ENCODE measurements at places on chromosomes 5 and 9.

DNA sequence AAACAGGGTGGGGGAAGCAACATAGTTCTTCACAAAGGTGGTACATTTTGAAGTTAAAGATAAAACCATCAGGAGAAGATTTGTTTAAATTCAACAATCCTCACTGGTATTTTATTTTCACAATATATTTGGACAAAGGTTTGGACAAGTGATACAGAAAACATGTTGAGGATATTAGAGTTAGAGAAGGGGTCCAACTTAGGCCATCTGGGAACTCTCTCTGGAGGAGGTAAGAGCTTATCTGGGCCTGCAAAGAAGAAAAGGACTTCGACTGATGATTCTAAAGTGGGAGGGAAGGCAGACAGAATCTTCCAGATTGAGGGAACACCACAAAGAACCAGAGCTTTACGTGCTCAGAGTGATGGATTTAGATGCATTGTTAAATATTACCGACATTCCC lies 58.5 kb downstream of the SGCD start:
- no peaks in the 10 kb centered on the region for H3K36me3 ChIP-seq
- DNase-seq, result no peak
- no peak overlapping the region for H3K27ac ChIP-seq
- H3K27me3 ChIP-seq, result no peaks in the 10 kb centered on the region
- H3K4me3 ChIP-seq, result no peak overlapping the region

DNA sequence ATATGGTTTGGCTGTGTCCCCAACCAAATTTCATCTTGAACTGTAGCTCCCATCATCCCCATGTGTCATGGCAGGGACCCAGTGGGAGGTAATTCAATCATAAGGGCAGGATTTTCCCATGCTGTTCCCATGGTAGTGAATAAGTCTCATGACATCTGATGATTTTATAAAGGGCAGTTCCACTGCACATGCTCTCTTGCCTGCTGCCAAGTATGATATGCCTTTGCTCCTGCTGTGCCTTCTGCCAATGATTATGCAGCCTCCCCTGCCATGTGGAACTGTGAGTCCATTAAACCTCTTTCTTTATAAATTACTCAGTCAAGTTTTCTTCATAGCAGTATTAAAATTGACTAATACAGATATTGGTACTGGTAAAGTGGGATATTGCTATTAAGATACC lies 42.4 kb downstream of the MARCHF11 start:
- no peak for DNase-seq
- no peak overlapping the region for H3K4me3 ChIP-seq
- H3K27me3 ChIP-seq, result no peaks in the 10 kb centered on the region
- H3K4me1 ChIP-seq, result peaks cover 7% of the 10 kb centered on the region

- no peaks in the 10 kb centered on the region for H3K27me3 ChIP-seq
- no peak overlapping the region for H3K4me3 ChIP-seq
- DNase-seq, result no peak
- no peaks in the 10 kb centered on the region for H3K4me1 ChIP-seq
- peaks cover 99% of the 10 kb centered on the region for H3K36me3 ChIP-seq
Observed at GRCh38 chr5:98865690-98866089, 63.1 kb downstream of the CHD1 start.

- H3K27ac ChIP-seq, result no peak overlapping the region
- H3K4me3 ChIP-seq, result peak overlapping the region; percentile 90
- H3K4me1 ChIP-seq, result no peaks in the 10 kb centered on the region
Observed at GRCh38 chr5:115170134-115170928, 623 bp upstream of the TRIM36 start.

- no peak overlapping the region for H3K4me3 ChIP-seq
- no peaks in the 10 kb centered on the region for H3K36me3 ChIP-seq
- H3K4me1 ChIP-seq, result no peaks in the 10 kb centered on the region
- no peak overlapping the region for H3K27ac ChIP-seq
Observed at GRCh38 chr9:32291370-32291769, 93.1 kb upstream of the ACO1 start.

DNA sequence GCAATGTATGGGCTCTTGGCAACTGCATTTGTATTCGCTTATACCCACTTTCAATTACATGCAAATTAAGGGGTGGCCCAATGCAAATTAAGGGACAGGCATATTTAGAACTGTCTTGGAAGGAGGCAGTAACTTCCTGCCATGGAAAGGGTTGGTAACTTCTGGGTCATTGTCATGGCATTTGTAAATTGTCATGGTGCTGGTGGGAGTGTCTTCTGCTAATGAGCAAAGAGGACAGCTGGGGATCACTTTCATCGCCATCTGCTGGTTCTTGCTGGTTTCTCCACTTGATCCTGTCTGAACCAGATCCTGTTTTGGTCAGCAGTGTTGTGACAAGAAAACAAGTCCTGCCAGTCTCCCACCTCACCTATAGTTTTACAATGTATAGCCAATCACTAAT lies 23.3 kb upstream of the UGT3A2 start:
- H3K4me1 ChIP-seq, result no peaks in the 10 kb centered on the region
- DNase-seq, result no peak
- H3K4me3 ChIP-seq, result no peak overlapping the region

DNA sequence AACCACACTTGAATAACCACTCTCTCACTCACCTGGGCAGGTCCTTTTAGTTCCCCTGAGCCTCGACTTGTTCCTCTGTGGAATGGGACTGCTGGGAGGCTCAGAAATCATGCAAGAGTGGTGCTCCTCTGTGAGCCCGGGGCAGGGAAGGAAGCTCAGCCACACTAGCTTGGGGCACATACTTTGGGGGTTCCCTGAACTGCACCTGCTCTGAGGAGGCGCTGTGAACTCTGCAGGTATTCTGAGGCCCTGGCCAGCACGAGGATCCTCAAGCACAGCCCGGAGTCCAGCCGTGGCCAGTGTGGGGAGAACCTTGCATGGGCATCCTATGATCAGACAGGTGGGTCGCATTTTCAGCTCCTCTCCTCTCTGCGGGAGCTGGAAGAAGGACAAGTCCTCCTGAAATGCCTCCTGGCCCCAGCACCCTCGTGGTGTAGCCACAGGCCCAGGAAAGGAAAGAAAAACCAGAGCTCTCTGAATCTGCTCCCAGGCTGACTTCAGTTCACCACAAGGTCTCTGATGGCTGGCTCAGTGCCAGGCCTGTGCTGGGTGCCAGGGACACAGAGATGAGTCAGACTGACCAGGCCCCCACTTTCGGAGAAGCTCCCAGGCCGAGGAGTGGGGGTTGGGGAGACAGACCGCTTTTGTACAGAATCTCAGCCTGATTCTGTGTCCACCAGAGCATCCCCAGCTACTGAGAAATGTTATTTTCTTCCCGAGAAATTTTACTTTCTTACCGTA lies 11.9 kb downstream of the GLIPR2 start:
- DNase-seq, result peak; percentile 90
- peak overlapping the region; percentile 26 for H3K27ac ChIP-seq
- peaks cover 100% of the 10 kb centered on the region for H3K4me1 ChIP-seq
- no peaks in the 10 kb centered on the region for H3K27me3 ChIP-seq

GRCh38 chr9:133657120-133657661 lies 21.0 kb downstream of the DBH start:
- peaks cover 11% of the 10 kb centered on the region for H3K27me3 ChIP-seq
- no peak overlapping the region for H3K4me3 ChIP-seq
- no peak overlapping the region for H3K27ac ChIP-seq
- no peak for DNase-seq

- DNase-seq, result no peak
- peak overlapping the region; percentile 12 for H3K4me3 ChIP-seq
- H3K4me1 ChIP-seq, result no peaks in the 10 kb centered on the region
- H3K27ac ChIP-seq, result peak overlapping the region; percentile 10
Observed at GRCh38 chr5:90020575-90021538, 388.7 kb downstream of the CETN3 start.

DNA sequence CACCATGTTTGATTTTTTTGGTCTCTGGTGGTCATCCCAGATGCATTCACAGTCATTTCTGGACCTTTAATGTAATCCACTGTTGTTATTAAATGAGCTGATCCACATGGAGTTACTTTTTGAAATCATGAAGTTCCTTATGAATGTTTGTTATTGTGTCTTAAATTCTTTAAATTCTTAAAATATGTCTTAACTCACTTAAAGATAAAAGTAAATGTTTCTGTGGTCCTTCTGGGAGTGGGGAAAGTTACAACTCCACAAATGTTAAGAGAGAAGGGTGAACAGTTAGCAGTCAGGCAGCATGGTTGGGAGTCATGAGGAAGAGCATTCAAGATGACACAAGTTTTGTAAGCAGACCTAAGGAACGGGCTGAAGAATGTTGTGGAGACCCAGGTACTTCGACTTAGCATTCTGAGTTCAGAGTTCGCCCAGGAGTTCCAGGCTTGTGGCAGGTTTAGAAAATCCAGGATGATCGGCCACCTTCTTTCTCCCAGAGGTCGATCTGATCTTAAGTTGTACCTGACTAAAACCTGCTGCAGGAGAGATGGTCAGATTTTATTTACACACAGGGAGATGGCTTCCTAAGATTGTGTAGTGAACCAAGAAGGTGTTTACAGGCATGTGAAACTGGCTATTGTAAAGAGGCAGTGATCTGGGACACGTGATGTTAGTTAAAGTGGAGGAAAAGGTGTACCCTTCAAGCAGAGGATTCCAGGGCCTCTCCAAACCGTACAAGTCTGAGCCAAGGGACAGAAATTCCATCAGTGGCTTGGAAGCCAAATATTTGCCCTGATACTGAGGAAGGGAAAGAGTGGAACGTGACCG lies 17.2 kb downstream of the SLC1A1 start:
- no peaks in the 10 kb centered on the region for H3K4me1 ChIP-seq
- H3K36me3 ChIP-seq, result no peaks in the 10 kb centered on the region
- no peak overlapping the region for H3K27ac ChIP-seq
- no peak overlapping the region for H3K4me3 ChIP-seq
- no peaks in the 10 kb centered on the region for H3K27me3 ChIP-seq

DNA sequence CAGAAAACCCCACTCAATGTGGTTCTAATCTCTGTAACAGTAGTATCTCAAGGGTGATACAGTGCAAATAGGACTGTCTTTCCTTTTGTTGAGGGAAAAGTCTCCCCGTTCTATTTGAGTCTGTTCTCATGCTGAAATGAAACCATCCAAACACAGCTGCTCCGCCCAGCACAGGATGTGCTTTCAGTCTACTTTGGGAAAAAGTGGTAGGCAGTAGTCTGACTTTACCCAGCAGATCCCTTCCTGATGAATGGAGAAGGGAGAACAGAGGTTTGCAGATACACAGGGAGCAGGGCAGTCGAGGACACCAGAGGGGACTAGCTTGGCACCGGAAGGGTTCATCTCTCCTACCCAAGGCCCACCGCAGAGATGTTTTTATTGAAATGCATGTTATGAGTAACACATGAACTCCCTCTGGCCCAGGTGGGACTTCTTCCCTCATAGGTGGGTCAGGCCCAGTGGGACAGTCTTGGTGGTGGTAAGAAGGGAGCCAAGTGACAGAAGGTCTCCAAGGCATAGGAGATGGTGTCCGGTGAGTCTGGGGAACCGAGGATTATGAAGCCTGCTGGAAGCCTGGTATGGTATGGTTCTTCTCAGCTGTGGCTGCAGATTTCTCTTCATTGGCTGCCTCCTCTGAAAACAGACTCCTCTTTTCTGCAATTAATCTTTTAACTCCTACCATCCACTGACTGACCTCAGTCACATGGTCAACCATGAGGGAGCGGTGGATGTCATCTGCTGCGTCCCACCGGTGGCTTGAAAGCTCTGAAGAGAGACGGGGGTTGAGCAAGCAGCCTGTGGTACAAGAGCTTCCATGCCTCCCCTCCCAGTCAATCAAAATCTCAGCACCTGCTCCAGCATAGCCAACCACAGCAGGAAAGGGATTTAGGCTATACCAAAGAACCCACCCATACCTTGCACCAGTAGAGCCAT lies 3.0 kb downstream of the EIF4EBP3 start:
- H3K27me3 ChIP-seq, result no peaks in the 10 kb centered on the region
- peak overlapping the region; percentile 97 for H3K27ac ChIP-seq
- H3K36me3 ChIP-seq, result peaks cover 39% of the 10 kb centered on the region
- peaks cover 74% of the 10 kb centered on the region for H3K4me1 ChIP-seq

GRCh38 chr9:107270082-107270481 lies 13.0 kb upstream of the RAD23B start:
- no peak overlapping the region for H3K27ac ChIP-seq
- no peaks in the 10 kb centered on the region for H3K27me3 ChIP-seq
- H3K36me3 ChIP-seq, result no peaks in the 10 kb centered on the region
- no peak for DNase-seq
- H3K4me1 ChIP-seq, result no peaks in the 10 kb centered on the region

DNA sequence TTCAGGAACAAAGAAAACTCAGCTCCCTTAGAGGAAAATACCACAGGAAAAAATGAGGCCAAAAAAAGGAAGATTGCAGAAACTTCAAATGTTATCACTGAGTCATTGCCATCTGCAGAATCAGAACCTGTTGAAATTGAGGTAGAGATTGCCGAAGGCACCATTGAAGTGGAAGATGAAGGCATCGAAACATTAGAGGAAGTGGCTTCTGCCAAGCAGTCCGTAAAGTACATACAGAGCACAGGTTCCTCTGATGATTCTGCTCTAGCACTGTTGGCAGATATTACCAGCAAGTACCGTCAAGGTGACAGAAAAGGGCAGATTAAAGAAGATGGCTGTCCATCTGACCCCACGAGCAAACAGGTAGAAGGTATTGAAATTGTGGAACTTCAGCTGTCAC lies 30.8 kb upstream of the NIM1K start:
- no peak overlapping the region for H3K4me3 ChIP-seq
- H3K27ac ChIP-seq, result no peak overlapping the region
- peaks cover under 1% of the 10 kb centered on the region for H3K4me1 ChIP-seq
- DNase-seq, result no peak
- H3K36me3 ChIP-seq, result peaks cover 57% of the 10 kb centered on the region

DNA sequence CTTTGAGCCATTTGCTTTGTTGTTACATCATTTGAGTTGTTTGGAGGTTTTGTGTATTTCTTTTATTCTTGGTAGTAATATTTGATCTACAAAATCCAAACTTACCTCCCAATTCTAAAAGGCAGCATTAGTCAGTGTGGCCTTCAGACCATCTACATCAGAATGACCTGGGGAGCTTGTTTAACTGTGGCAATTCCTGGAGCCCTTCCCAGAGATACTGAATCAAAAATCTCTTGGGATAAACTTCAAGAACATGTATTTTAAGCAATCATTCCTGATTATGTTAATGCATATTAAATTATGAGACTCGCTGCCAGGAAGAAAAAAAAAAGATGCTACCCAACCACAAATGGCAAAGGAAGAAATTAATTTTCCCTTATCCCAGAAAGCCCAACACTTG lies 268.9 kb upstream of the PDE4D start:
- no peaks in the 10 kb centered on the region for H3K36me3 ChIP-seq
- no peaks in the 10 kb centered on the region for H3K27me3 ChIP-seq
- H3K4me3 ChIP-seq, result no peak overlapping the region
- no peaks in the 10 kb centered on the region for H3K4me1 ChIP-seq

GRCh38 chr5:113804943-113805342 lies 291.4 kb downstream of the YTHDC2 start:
- DNase-seq, result no peak
- no peaks in the 10 kb centered on the region for H3K4me1 ChIP-seq
- no peak overlapping the region for H3K27ac ChIP-seq
- H3K36me3 ChIP-seq, result no peaks in the 10 kb centered on the region

GRCh38 chr9:18542837-18543405 lies 69.0 kb downstream of the ADAMTSL1 start:
- no peaks in the 10 kb centered on the region for H3K36me3 ChIP-seq
- peaks cover 4% of the 10 kb centered on the region for H3K4me1 ChIP-seq
- no peak for DNase-seq
- H3K27ac ChIP-seq, result no peak overlapping the region
- no peak overlapping the region for H3K4me3 ChIP-seq
- H3K27me3 ChIP-seq, result no peaks in the 10 kb centered on the region

Data from heart left ventricle (tissue), 16 donors.